ENCODE measurements at places on chromosomes 4 and X.

GRCh38 chr4:92304606-92305005 is 840 bp downstream of the GRID2 start:
- no peak for DNase-seq

GRCh38 chr4:139184129-139184528 is 7.1 kb upstream of the ELF2 start:
- peak; percentile 5 for DNase-seq

GRCh38 chr4:104591510-104591911 is 96.8 kb upstream of the CXXC4 start:
- DNase-seq = peak; percentile 7

DNA sequence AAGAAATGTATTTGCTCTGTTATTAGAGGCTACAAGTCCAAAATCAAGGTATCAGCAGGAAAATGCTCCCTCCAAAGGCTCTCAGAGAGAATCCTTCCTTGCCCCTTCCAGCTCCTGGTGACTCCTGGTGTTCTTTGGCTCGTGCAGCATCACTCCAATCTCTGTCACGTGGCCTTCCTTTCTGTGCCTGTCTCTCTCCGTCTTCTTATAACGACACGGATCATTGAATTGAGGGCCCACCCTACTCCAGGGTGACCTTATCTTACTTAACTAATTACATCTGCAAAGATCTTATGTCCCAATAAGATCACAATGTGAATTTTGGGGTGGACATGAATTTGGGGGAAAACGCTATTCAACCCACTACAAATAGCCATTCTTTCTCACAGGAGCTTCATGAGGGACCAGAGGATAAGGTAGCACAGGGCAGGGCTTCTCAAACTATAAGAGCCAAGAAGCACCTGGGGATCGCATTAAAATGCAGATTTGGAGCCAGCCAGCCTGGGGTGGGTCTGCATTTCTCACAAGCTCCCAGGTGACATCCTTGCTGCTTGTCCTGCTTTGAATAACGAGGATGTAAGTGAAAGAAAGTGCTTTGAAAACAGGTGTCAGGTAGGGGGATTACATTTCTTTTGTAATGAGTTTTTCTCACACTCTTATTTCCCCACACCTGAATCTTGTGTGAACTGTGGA is 41.9 kb upstream of the APLN start:
- no peak for DNase-seq

GRCh38 chr4:74451214-74451661 is 6.3 kb downstream of the AREG start:
- no peak for DNase-seq

GRCh38 chr4:65805936-65806335 is 135.6 kb upstream of the EPHA5 start:
- DNase-seq = no peak

- DNase-seq = no peak
Observed at GRCh38 chr4:134585972-134586371, 384.4 kb upstream of the PABPC4L start.

GRCh38 chr4:37748485-37748884 is 62.3 kb upstream of the RELL1 start:
- DNase-seq = no peak

- no peak for DNase-seq
Observed at GRCh38 chr4:183924362-183925044, 19.4 kb downstream of the STOX2 start.

- DNase-seq = no peak
Observed at GRCh38 chr4:120918092-120918491, 4.4 kb downstream of the PRDM5 start.

DNA sequence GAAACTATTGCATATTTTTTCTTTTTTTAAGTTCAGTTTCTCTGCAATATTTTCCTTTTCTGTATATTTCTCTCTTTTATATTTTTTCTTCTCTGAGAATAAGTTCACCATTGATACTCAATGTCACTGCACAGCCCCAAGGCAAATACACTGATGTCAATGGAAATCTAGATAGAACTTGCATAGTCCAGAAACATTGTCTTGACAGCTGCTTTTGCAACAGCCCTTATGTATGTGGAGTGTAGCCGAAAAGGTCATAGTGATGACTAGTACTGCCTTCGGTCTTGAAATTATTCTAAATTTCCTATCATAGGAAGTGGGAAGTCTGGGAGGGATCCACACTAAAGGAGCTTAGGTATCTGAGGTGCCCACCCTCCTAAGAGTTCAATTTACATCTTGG is 150.0 kb downstream of the SPOCK3 start:
- DNase-seq = no peak

- DNase-seq = no peak
Observed at GRCh38 chr4:86981789-86982188, 47.0 kb downstream of the AFF1 start.

DNA sequence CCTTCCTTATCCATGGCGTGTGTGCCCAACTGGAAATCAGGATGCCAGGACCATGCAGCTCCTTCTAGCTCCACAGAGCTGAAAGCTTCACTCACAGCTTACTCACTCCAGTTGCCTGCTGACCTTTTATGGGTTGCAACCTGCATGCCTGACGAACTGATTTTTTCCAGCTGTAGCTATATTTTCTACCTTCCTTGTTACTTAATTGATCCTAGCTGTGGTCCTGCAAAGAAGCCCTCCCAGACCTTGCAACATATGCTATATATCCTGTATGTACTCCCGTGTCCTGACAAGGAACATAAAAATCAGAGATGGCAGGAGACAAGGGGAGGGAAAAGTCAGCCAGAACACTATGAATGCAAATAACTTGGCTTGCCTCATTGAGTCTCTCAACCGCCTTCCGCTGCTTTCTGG is 135.3 kb upstream of the LDB2 start:
- DNase-seq = no peak

DNA sequence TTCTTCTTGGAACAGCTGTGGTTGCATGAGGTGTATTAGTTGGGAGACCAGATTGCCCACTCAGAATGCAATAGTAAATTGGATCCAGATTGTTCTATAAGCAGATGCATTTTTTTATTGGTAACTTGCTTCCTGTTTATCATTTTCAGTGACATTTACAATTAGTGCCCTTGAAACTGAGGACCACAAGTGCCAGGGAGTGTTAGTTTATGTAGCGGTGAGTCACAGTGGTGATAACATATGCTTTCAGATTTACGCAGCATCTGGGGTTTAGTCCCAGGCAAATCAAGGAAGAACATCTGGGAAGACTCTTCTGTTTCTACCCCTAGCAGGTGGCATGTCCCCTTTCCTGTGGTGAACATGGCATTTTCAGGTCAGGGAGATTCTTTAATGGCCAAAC is 24.1 kb downstream of the FRMPD4 start:
- DNase-seq = no peak

- no peak for DNase-seq
Observed at GRCh38 chr4:76571274-76571673, 136.2 kb downstream of the SHROOM3 start.

GRCh38 chr4:140463182-140463581 is 34.9 kb downstream of the MGAT4D start:
- DNase-seq = no peak

GRCh38 chr4:102514298-102514964 is 13.3 kb downstream of the NFKB1 start:
- no peak for DNase-seq

DNA sequence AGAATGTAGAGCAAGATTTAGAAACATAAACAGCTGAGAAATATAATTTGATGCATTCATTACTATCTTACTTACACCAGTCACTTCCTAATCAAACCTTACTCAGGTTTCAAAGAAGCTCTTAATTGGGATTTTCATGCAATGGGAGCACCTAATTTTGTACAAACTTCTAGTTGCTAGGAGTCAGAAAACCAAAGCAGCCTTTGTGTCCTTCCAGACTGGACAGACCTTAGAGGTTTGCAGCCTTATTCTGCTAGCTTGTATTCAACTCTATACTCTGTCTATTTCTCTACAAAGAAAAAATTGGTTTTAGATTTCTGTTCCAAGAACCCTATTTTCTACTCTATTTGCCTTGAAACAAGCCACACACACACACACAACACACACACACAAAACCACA is 19.4 kb downstream of the GABRA2 start:
- peak; percentile 36 for DNase-seq

GRCh38 chrX:73851014-73852009 is 288.3 kb downstream of the CHIC1 start:
- peak; percentile 92 for DNase-seq

- DNase-seq = peak; percentile 40
Observed at GRCh38 chrX:104195489-104196084, 29.3 kb downstream of the FAM199X start.

DNA sequence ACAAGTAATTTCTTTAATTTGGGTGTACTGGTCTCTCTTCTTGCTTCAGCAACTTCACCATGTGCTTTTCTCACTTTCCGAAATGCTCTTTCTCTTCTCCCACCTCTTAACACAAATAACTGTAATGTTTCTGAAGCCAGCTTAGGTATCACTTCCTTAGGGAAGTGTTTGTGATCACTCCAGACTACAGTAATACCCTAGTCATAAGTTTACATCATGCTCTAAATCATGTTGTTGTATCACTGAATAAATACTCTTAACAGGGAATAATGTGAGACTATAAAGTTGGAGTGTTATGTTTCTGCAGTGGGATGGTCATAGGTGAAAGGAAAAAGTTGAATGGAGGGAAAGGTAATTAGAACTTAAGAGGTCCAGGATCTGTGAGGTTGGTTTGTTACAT is 712.3 kb downstream of the C4orf33 start:
- DNase-seq = no peak

GRCh38 chr4:56742080-56742871 is 61.2 kb upstream of the HOPX start:
- no peak for DNase-seq
